ENCODE measurements at places on chromosomes 4 and X.
A peak's percentile ranks its signal among the peaks of the same experiment; 100 is the strongest.

DNA sequence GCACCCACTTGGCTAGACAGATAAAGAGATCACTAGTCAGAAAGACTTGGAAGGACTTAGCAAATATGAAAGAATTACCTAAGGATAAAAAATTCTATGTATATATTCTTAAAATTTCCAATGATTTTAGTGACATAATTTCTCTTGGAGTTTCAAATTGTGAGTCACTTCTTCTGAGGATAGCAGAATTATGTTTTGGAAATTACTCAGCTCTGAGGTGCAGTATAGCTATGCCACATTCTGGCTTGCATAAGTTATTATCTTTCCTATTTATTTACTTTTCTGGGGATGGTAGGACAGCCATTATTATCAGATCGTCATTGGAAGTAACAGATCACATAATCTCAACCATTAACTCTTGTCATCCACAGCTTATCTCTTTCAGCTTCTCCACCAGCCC lies 853.5 kb downstream of the TRIML1 start:
- no peak for DNase-seq

- DNase-seq: peak; percentile 51
These were observed 30.4 kb downstream of the PGRMC1 start for GRCh38 chrX:119266364-119266995.

DNA sequence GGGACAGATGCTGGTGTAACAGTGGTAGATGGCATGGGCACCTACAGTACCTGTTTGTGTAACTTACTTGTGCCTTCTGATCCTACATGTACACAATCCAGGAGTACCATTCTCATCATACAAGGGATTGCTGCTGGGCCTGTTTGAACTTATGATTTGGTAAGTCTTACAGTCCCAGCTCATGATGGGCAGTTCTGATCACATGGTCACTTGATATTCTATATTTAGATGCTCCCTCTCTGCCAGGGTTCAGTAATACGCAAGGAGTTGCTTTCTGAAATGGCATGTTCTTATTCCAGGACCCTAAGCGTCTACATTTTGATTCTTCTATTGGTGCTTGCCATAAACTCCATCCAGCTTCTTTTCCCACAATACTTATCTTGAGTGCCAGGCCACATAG lies 54.4 kb upstream of the ATP6AP2 start:
- no peak for DNase-seq

- peak; percentile 59 for DNase-seq
These were observed at the start of gene TLL1 for GRCh38 chr4:165872461-165873297. TLL1 (plus strand) TSS chr4:165873237; CDS start chr4:165873905, 668 bp downstream.

GRCh38 chr4:169260217-169260866 lies 10.4 kb downstream of the SH3RF1 start:
- no peak for DNase-seq

DNA sequence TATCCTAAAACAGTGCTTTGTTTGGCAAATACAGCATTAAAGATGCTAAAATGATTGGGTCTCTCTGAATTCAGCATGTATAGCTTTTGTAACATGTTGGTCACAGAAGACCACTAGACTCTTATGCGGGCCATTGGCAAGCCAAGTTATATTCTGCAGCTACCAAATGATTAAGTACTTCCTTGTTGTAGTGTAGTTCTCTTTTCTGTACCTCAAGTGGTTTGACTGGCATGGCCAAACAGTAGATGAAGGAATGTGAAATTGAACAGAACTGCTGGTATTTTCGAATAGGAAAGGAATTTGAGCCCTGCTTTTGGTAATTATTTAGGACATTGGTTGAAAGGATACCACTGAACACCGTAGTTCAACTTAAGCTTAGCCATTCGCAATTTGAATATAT lies 193.9 kb upstream of the GPC4 start:
- DNase-seq: no peak

DNA sequence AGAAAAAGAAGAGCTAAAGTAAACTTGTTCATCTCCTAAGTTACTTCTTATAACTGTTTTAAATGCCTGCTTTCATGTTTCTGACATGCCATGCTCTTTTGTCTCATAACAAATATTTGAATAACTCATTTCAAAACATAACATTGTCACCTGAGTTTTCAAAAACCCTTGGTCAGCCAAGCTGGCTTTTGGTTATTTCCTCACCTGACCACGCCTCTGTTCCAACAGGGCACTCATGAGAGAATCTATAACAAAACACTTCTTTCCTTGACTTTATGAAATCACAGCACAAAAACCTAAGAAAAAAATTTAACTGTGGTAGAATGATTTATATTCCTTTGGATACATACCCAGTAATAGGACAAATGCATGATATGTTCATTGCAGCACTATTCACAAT lies 172.9 kb upstream of the GALNT7 start:
- no peak for DNase-seq

DNA sequence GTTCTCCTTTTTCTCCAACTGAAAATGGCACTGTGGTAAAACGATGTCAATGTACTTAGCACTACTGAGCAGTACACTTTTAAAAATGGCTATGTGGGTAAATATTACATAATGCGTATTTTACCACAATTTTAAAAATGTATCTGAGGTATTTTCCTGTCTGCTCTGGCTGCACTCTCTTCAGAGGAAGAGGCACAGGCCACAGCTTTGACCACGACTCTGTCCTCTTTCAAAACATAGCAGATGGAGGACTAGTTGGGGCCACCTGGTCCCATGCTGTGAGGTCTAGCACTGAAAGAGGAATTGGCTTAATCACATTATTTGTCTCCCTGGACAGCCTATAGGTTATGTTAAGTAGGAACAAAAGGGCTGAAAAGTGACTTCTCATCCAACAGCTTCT lies 5.2 kb downstream of the KCNE5 start:
- no peak for DNase-seq

DNA sequence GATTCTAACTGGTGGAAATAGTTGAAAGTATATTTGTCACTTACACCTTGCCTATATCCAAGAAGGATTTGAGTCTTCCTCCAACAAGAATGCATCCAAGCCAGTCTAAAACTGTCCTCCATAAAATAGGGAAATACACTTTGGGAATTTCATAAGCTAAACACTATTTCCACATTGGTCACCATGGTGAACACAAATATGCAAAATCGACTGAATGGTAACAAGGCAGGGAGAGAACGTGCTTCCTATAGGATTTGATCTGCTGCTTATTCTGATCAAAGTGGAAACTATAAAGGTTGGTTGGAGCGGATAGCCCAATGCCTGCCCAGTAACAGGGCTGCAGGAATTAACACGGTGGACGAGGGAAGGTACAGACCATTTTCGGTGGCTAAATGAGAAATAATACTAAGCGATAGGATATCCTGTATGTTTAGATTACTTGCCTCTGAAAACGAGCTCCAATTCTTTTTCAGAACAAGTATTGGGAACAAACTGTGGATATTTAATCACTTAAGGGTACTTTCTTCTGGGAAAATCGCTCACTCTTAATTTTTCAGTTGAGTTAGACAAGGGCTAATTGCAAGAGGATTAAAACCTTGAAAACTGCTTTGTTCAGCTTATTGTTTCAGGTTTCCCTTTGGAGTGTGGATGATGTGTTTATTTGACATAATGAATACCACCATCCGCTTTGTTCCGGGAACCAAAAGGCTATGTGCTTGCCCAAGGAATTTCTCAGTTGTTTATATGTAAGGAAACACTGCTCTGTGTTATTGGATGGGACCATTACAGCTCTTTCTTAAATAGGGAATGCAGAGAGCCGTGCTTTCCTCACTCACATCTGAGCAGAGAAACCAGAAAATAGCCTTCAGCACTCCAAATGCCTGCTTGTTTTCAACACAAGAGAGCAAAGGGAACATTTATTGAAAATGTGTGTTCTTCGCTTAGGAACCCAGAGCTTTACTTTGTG lies 194.4 kb downstream of the CBR4 start:
- no peak for DNase-seq

DNA sequence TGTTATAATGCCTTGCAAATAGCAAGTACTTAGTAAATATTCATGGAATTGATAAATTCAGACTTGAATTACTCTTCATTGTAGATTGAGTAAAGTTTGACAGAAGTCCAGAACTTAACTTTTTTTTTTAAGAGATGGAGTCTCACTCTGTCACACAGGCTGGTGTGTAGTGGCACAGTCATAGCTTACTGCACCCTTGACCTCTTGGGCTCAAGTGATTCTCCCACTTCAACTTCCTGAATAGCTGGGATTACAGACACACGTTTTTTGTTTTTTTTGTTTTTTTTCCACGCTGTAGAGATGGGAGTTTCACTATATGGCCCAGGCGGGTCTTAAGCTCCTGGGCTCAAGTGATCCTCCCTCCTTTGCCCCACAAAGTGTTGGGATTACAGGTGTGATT lies 32.1 kb downstream of the UBE2K start:
- DNase-seq: no peak

- no peak for DNase-seq
These were observed 139.4 kb upstream of the SCML1 start for GRCh38 chrX:17597836-17598439.

DNA sequence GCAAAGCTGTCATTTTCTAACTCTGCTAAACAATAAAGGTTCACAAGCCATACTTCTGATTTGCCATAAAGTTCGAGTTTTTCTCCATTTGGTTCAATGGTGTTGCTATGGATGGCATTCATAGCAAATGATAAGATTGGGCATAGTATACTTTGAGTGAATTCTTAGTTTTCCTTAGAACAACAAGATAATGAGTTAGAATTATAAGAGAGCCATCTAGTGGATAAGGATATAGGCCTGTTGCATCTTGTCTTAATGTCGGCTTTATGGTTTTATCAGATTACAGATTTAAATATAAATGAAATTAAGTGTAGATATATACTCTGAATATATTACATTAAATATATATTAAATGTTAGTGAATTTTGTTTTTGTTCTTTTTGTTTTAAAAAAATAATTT lies 644.6 kb downstream of the IL1RAPL1 start:
- DNase-seq: no peak

GRCh38 chrX:100994352-100995281 lies 25.1 kb downstream of the ARL13A start:
- no peak for DNase-seq

- DNase-seq: no peak
These were observed 275.4 kb downstream of the ARHGAP10 start for GRCh38 chr4:148007314-148007760.

DNA sequence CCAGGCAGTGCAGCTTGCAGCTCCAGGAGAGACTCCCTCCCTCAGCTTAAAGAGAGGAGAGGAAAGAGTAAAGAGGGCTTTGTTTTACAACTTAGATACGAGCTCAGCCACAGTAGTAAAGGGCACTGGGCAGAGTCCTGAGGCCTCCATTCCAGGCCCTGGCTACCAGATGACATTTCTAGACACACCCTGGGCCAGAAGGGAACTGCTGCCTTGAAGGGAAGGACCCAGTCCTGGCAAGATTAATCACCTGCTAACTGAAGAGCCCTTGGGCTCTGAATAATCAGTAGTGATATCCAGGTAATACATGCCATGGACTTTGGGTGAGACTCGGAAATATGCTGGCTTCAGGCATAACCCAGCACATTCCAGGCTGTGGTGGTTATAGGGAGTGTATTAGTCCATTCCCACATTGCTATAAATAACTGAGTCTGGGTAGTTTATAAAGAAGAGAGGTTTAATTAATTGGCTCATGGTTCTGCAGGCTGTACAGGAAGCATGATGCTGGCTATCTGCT lies 15.3 kb upstream of the SLC16A2 start:
- no peak for DNase-seq

GRCh38 chr4:104064646-104065577 lies 345.1 kb upstream of the TACR3 start:
- peak; percentile 81 for DNase-seq

DNA sequence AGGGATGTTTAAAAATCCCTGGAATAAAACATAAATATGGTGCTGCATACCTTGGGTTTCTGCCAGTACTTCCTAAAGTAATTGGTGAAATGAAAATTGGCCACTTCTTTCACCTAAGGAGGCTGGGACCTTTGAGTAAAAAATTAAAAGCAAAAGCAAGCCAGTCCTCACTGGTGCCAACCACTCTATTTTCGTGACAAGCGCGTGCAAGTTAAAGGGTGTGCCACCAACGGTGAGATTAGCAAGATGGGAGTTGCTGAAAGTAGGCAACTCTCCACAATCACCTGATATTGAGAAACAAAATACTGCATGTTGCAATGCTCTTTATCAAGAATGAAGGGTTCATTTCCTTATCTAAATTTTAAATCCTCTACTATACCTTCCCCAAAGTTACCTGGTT lies 19.7 kb upstream of the RTL9 start:
- DNase-seq: no peak

DNA sequence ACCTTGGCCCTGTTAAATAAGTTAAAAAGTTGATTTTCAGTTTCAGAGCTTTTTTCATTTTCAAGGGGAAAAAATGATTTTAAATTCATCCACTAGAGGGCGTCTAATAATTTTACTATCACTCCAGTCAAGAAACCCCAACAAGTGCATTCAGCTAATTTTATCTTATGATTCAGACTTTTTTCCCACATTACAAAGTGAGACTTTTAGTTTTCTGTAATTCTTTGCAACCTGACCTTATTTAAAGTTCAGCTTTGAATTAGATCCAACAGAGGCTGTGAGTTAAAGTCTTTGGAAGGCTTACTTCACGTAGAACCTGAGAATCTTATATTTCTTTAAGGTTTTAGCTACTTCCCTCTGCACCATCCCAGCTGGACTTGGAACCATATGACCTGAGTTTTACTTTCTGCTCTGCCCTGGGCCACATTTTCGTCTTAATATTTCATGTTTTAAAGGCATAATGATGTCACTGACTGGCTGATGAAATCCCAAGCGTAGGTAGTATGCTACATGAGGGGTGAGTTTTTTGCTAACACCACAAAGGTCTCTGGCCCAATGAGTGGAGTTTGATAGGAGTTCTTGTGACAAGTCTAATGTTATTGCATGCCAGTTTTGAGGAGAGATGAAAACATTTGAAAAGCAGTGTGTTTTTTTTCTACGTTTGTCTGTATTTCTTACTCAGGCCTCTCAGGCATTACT lies 7.2 kb downstream of the GNRHR start:
- no peak for DNase-seq

DNA sequence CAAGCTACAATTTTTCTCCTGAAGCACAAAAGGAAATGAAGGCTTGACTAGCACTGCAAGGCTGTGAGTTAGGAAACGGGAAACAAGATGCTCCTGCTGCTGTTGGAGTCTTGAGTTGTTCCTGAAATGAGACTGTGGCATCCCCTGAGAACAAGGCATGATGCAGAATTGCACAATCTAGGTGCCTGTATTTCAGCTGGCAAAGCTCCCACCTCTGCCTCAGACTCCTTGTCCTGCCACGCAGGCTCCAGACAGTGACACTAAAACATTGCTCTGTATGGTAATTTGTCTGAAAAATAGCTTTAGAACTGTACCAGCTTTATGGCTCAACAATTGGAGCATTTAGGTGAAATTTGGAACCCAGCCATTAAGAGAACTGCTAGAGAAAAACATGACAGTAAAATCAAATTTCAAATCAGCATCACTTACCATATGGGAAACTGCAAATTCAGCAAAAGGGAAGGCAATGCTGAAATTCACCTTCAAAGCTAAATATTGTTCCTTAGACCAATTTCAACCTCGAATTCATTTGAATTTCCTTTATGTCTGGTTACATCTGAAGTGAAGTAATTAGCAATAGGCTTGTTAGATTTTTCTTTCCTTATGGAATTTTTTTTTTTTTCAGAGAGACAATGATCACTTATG lies 103.4 kb downstream of the MFAP3L start:
- no peak for DNase-seq

DNA sequence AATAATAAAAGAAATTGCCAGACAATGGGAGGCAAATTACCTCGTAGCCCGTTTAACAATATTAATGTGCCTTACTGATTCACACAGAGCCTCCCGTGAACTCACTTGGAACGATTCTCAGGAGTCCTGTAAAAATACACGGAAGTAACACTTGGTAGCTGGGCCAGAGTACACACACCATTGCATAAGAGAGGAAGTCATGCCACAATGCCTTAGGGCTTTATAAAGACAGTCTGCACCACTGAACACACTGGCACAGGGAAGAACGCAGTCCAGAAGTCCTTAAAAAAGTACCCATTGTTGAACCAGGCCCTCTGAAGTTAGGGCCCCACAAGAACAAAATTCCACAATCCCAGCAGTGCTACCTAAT lies 15.1 kb downstream of the SLC2A9 start:
- DNase-seq: no peak

Measured in endodermal cell (in vitro differentiated cells).